ENCODE measurements at places on chromosomes 6 and 20.

GRCh38 chr20:12554426-12554825 is 454.3 kb upstream of the SPTLC3 start:
- no peak for DNase-seq

DNA sequence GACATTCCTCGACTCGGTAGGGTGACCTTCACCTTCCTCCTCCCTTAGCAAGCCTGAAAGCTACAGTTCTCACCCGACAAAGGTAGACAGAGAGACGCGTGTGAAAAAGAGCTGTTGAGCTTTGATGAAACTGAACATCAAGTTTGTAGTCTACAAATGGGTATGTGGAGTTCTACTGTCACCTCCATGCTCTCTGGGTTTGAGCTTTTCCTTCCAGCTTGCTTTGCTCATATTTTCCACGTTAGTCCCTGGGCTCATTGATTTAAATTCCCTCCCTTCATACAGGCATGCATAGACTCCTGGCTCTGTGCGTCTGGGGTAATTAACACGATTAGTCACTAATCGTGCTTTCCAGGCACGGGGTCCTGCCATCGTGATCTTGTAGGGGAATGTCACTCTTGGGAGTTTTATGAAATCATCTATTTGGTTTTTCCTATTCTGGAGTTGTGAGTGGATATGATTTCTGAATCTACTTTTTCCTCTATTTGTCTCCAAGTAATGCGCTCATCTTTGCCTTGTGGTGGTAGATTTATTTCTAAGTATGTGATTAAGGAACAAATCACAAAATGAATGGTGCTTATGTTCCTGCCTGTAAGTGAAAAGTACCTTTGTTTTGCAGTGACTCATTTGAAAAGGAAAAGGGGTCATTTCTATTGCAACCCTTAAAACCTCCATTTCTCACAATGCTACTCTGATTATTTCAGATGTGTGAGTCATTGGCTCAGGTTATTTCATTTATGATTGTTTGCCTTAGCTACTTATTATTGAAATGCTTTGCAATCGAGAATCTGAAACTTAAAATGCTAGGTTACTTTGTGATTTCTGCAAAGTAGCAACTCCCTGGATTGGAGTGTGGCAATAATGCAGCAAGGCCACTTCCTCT is 154.6 kb downstream of the ZDHHC14 start:
- peak; percentile 22 for DNase-seq

DNA sequence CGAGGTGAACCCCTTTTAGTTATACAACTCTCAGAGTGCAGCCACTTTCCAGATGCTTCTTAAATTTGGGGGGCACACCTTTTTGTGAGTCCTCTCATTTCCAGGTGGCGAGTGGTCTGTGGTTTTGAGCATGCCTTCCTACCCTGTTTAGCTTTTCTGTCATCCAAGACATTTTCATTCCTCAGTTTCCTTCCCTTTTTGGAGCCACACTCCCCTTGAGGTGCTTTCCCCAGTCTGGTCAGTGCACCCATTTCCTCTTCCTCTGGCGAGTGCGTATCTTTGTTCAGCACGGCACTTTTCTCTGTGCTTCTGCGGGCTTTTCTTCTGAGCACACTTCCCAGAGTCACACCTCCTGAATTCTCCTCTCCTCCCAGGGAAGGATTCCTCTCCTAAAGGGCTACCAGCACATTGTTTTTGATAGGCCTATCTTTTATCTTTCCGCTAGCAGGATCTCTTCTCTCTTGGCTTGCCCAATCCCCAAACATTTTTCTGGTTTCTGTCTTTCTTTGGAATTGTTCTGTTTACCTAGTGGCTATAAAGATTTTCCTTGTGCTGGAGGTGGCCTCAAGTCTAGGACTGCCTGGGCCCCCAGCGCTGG is 1.4 kb downstream of the PHF20 start:
- DNase-seq = no peak

GRCh38 chr6:67888546-67888885 is 746.6 kb upstream of the ADGRB3 start:
- DNase-seq = no peak

- DNase-seq = no peak
These were observed 5.6 kb upstream of the RBCK1 start for GRCh38 chr20:402496-402885.

DNA sequence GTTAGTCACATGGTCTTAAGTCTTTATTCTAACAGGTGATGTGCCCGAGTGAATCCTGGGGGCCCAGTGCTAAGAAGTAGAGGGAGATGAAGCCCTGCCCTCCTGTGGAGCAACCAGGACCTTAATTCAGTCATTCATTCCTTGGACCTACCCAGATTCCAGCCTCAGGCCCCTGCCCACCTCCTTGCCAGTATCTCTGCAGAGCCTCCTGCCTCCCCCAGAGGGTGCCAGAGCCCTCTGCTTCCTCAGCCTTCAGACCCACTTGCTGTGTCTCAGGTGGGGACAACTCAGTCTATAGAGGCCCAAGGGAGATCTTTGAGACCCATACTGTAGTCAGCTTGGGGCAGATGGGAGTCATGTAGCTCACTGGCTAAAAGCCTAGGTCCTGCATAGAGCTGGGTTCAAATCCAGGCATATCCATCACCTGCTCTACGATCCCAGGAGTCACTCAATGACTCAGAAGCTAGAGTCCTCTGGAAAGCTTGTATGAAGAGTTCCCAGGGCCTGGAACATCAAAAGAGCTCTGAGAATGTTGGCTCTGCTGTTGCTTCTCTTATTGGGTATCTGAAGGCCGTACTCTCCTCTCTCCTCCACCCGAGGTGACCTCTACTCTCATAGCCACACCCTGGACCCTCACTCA is 3.9 kb upstream of the SIGLEC1 start:
- peak; percentile 36 for DNase-seq

DNA sequence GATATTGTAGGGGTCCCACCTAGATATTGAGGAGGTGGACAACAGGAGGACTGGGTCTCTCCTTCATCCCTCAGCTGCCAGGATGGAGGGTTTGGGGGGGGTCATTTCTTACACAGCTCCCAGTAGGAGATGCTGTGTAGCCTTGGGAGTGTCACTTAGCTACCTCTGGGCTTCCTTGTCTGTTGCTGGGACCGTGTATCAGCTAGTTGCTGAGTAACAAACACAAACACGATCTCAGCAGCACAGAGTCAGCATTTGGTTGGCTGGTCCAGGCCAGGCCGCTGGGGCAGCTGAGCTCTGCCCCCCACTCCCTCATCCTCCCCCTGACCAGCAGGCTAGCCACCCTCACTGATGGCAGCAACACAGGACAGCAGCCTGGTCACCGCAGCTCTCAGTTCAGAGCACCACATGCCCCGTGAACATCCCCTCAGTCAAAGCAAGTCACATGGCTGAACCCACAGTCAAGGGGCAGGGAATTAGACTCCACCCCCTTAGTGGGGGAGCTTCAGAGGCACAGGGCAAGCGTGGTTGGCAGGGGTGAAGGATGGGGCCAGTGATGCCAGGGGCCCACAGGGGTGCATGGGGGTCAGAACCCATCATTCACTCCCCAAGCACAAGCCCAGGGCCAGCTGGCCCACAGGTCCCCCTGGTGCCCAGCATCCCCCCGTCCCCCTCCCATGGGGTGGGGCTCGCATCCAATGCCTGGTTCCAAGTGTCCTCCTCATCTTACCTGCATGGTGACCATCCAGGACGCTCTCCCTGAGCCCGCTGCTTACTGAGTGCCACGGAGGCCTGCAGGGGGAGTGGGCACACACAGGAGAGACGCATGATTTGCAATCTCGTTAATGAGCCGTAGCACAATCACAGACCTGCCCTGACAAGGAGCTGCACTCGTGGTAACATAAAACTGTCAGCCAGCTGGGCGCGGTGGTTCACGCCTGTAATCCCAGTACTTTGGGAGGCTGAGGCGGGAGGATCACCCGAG is 112.4 kb downstream of the TAF4 start:
- DNase-seq = no peak

DNA sequence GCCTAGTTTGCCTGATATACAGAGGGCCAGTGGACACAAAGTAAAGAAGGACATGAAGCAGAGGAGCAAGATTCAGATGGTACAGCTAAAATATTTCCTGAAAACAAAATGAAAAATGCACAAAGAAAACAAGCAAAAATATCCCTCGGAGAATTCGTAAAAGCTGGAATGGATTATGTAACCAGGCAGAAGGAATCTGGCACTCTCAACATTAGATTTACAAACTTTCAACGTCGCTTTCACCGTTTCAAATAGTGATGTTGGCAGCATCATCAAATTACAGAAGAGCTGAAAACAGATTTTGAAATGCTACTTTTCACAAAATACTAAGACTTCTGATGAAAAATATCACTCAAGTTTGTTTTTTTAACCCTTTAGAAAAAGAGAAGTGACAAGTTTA is 11.7 kb downstream of the SMLR1 start:
- DNase-seq = no peak

DNA sequence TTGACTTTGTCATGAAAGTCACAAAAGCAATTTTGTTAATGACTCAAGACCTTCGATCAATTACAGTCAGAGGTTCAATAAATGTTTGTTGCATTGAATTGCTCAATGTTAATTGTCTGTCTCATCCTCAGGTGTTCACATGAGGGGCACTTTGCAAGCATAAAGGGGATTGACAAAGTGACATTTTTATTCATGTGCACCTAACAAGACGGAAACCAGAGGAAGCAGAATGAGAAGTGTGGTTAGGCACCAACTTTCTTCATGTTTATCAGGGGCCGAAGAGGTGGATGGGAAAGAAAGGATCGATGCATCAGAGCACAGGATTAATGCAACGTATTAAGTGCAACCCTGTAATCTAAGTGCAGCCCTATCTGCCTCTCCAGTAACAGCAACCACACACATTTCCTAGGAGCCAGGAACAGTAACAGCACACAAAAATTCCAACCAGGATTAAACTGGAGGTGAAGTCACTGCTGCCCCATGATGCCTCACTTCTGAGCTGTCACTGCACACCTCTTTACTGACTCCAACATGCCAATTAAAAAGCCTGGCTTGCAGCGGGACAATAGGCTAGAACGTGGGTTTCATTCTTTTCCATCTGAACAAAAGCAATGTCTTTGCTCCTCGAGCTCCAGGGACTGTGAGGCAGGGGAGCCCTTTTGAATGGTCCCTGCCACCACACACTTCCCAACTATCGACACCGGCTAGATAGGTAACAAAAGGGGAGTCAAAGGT is 262.7 kb downstream of the CD83 start:
- no peak for DNase-seq

GRCh38 chr6:140077827-140078560 is 703.5 kb upstream of the CITED2 start:
- no peak for DNase-seq

DNA sequence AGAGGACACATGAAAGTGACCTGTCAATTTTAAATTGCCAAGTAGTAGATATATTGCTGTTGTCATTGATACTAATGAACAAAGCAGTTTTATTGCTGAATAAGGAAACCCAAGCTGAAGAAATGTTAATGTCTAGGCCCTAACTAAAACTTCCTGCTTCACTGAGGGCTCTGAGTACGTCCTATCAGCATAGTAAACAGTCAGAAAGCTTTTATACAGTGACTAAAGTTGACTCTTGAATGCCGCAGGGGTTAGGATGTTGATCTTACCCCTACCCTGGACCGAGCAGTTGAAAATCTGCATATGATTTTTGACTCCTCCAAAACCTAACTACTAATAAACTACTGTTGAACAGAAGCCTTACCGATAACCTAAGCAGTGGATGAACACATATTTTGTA is 149.0 kb downstream of the HIVEP2 start:
- DNase-seq = no peak

Data from fibroblast of the conjunctiva (primary cell).